Fibroblast of gingiva (primary cell): ENCODE measurements at places on chromosomes 6 and 20.

- DNase-seq = no peak
These were observed 208.9 kb downstream of the IBTK start for GRCh38 chr6:82038631-82039030.

DNA sequence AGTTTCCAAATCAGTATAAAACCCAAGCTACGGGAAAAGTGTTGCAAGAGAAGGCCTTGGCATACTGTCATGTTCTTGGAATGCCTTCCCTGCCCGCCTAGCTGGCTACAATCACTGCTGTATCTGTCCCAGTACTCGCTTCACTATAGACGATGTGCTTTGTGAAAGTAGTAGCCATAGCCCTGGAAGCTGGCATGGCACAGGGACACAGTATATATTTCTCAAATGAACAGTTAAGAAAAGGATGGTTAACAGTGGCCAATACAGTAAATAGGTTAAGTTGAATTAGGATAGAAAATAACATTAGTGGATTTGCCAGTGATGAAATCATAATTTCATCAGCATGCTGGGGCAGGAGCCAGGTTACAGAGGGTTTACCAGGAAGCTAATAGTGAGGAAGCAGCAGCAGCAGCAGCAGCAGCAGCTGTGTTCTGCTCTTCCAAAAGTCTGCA lies 499.3 kb downstream of the CDKAL1 start:
- peak; percentile 89 for DNase-seq

DNA sequence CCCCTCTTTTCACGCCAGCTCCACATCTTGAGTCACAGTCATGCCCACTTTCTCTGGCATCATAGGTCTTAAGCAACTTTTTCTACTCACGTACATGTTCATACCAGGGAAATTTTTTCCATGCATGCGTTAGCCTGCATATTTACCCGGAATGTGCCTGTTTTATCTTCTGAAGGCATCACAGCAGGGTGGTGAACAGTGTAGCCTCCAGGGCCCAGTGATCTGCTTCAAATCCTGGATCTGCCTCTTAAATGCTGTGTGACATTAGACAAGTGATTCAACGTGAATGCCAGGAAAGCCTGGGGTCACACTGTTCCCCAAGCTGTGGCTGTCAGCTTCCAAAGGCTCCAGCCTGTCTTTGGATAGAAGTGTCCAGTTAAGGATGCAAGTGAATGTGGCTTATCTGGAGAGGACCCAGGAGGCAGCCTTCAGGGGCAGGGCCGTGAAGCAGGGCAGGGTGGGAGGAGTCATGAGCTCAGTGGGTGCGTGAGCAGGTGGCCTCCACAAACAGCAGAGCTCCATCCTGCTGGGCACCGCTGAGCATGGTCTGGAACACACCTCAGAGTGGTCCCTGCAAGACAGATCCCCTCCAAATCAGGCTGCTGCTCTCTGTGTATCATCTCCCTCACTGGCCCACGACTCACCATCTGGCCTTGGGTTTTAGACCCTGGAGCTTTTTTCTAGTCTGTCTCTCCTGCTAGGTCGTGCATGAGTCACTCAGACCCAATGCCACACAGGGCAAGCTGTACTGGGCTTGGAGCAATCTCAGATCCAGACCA lies 30.4 kb upstream of the CD93 start:
- DNase-seq = peak; percentile 91

GRCh38 chr6:13724182-13724581 lies 12.5 kb upstream of the RANBP9 start:
- DNase-seq = no peak

GRCh38 chr6:111750153-111750552 lies 123.1 kb downstream of the FYN start:
- DNase-seq = no peak
